IMR-90 (cell line): ENCODE measurements at places on chromosomes 3 and 15. TPM values are rescaled to one million over a fixed set of nuclear protein-coding genes. Genes with fewer than 3 reads are reported as not detected.
A peak's percentile ranks its signal among the peaks of the same experiment; 100 is the strongest.

Gene GOLGA8R
- total RNA-seq, result 0.72 and 1.1 TPM in 2 replicates

Gene IMPG2
- total RNA-seq, result 0.18 and 0.28 TPM in 2 replicates

Gene ANKRD63
- total RNA-seq, result under 0.01 TPM in 1 of 2 replicates, not detected in the other

Gene CKMT1B
- not detected in 2 replicates for total RNA-seq

Gene KBTBD8
- total RNA-seq, result 8.6 and 15.0 TPM in 2 replicates

Gene CIB2
- 2.2 and 2.5 TPM in 2 replicates for total RNA-seq

Gene HGD
- total RNA-seq, result not detected in 2 replicates

Gene DNAH1
- 1.7 and 2.0 TPM in 2 replicates for total RNA-seq

DNA sequence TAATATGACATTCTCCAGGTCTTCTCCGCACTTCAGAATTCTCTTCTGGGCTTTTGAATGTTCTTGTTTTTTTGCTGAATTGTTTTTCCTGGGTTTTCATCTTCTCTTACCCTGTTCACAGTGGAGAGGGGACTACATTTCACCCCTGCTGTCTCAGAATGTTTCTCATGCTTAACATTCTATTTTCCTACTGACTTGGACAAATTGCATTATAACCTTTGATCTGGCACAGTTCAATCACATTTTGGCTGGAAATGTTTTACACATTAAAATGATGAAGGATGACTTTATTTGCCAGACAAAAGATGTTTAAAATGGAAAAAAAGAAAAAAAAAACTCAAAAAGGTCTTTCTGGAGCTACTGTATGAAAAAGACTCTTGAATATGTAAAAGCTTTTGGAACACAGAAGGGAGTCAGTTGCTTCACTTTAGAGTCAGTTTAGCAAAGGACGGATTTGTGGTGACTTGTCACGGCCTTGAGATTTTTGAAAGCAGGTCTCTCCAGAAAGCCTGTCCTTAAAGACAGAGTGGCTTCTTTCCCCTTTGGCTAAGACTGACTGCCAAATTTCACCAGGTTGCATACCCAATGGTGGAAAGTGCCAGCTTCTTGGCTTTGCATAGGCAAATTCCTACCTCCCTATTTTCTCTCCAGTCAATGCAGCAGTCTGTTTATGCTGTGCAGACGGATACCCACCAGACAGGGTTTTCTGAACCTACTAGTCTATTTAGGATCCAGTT is 401.0 kb upstream of the TBL1XR1 start:
- DNase-seq, result no peak

DNA sequence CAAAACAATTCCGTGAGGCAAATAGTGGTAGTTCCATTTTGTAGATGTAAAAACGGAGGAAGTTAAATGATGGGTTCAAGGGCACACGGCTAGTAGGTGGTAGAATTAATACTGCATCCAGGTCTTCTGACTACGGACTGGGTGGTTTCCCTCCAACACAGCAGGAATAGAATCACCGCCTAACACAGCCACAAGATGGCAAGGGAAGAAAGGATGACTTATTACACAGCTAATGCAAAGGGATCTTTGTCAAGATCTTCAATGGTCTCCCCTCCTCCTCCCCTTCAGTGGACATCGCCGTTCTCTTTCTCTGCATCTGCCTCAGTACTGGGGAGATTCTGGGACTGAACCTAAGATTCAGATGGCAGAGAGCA is 524 bp upstream of the TOPBP1 start:
- peak; percentile 27 for DNase-seq

GRCh38 chr15:57920911-57921310 is 144.6 kb downstream of the ALDH1A2 start:
- no peak for DNase-seq

DNA sequence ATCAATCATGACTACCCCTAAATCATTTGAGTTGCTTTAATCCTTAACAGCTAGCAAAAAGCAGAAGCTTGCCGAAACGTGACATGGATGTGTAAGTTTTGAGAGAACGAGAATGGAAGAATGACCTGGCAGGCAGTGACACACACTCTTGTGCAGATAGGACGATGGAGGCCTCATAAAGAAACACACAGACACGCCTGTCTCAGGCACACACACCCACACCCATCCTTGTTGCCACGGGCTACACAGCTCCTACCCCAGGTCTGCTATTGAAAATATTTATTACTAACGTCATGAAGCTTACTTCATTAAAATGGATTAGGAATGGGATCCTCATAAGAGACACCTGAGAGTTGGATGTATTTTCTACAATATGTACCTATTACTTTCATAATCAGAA is 8.5 kb downstream of the MYO5C start:
- DNase-seq, result no peak

- DNase-seq, result peak; percentile 23
Observed at GRCh38 chr3:44529927-44530326, 25.1 kb upstream of the ZKSCAN7 start.

DNA sequence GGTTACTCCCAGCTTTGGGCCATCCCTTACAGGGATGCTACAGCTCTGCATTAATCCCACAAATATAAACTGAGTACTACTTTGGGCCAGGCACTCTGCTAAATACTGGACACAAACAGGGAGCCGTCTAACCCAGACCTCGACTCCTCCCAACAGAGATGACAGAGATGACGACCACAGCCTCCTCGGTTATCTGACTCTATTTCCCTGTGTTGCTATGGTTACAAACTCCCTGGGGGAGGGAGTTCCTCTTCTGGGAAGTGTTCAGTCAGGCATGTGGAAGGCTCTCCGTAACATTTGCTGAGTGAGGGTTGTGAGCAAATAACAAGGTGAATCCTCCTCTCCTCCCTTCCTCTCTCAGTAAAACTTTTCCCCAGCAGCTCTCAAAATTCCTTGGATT is 6.7 kb upstream of the CMTM7 start:
- DNase-seq, result peak; percentile 4

DNA sequence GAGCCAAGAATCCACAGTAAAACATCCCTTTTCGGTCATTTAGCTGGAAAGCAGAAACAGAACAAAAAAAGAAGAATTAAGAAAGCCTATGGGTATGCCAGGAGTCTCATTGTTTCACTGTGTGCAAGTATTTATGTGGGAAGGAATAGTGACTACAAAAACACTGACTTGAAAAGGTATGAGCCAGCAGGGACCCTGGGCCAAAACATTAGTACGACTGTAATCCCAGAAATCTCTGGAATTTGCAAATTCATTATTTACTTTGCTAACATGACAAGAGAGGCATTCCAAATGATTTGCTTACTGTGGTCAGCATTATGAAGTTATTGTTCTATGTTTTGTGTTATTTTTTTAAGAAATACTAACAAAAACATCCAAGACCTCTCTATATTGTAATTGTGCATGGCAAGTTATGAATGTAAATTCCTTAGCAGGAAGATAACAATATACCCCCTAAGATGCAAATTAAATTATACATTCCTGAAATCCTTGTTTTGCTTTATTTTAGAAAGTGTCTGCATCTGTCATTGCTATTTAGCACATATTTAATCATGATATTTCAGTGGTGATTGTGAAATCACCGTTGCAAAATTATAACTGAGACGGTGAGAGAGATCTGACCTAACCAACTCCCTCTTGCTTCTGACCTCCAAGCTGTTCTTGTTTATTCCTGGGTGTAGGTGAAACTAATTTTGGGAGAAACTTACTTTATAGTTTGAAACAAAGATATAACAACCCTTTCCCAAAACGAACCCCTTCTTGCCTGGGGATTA is 299.2 kb downstream of the ZPLD1 start:
- DNase-seq, result no peak

DNA sequence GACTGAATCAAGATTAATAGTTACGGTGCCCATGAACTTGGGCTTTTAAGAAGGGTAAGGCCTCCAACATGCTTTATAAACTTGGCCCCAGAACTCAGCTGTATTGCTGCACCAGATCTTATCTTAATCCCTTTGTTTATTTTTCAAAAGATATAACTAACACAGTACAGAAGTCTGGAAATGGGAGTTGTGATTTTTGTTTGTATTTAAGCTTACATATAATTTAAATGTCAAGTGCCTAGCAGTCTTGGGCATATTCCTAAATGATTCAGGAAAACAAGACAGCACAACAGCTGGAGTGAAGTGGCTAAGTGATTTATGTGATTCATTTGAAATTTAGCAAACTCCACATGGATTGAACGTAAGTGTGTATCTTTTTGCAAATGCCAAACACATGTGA is 56.2 kb downstream of the NBEAL2 start:
- peak; percentile 63 for DNase-seq

DNA sequence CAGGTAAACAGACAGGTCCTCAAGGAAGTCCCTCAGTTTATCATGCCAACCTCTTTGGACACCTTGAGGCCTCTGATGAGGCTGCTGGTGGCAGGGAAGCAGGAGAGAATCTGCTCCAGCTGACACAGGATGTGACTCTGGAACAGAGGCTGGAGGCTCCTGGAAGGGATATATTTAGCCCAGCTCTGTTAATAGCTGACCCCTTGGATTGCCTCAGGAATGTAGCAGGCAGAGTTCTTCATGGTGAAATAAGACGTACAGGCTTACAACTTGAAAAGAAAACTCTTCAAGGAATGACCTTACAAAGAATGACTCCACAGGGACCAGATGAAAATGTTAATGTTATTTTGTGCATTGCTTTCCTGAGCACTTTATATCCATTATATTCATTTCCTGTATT is 90.5 kb downstream of the AQP9 start:
- DNase-seq, result peak; percentile 90

DNA sequence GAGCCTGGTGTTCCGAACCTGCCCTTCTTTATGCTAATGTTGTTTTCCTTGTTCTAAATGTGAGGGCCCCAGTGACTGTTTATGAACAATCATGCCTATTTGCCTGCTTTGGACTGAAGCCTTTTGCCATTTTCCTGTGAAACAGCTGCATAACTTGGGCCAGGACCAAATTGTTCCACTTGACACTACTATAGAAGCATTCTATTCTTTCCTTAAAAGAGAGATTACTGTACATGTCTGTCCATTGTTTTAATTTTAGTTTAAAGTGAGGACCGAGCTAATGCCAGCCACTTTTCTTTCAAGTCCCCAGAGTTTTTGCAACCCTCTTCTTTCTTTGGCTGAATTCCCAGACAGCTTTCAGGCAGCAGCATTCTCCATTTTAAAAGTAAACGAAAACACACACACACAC is 980.3 kb downstream of the CADM2 start:
- no peak for DNase-seq
